ENCODE measurements at places on chromosomes 5 and 9. TPM values are rescaled to one million over a fixed set of nuclear protein-coding genes. Genes with fewer than 3 reads are reported as not detected.

The CARTPT gene
- total RNA-seq: not detected

The RNF183 gene
- total RNA-seq: not detected

The PCDHB13 gene
- 0.32 TPM for total RNA-seq

The HAPLN1 gene
- total RNA-seq: 0.43 TPM

The ESM1 gene
- under 0.01 TPM for total RNA-seq

The DHFR gene
- 29.8 TPM for total RNA-seq

The FOXD1 gene
- 6.1 TPM for total RNA-seq

The PKD2L2 gene
- not detected for total RNA-seq

The ACTBL2 gene
- 0.97 TPM for total RNA-seq

The SOX30 gene
- not detected for total RNA-seq

The IL33 gene
- total RNA-seq: 7.3 TPM

The SPINK5 gene
- under 0.01 TPM for total RNA-seq

The IL3 gene
- not detected for total RNA-seq

The LIFR gene
- 40.2 TPM for total RNA-seq

The NAIP gene
- 6.4 TPM for total RNA-seq

The CDKN2B-AS1 gene
- total RNA-seq: 9.5 TPM

The LCN9 gene
- not detected for total RNA-seq

The RNF180 gene
- total RNA-seq: 5.6 TPM

The BARHL1 gene
- total RNA-seq: not detected

The PPP1R2B gene
- total RNA-seq: under 0.01 TPM

The PCDHGA11 gene
- 11.0 TPM for total RNA-seq

The LRRC19 gene
- total RNA-seq: not detected

The CLK4 gene
- 26.3 TPM for total RNA-seq

The SOHLH1 gene
- not detected for total RNA-seq

The SLC35A4 gene
- 13.8 TPM for total RNA-seq

The TARS1 gene
- 293 TPM for total RNA-seq

The TRMO gene
- 14.5 TPM for total RNA-seq

The ALDOB gene
- not detected for total RNA-seq

The PTGS1 gene
- total RNA-seq: 10.4 TPM

The SWI5 gene
- total RNA-seq: 26.7 TPM

The SH3RF2 gene
- total RNA-seq: 2.2 TPM

The PCDHGA3 gene
- total RNA-seq: 3.2 TPM

The C9orf152 gene
- not detected for total RNA-seq

The SEMA6A gene
- total RNA-seq: 2.2 TPM

The NXNL2 gene
- total RNA-seq: 7.7 TPM

The CYLC2 gene
- not detected for total RNA-seq

The CD72 gene
- total RNA-seq: 0.86 TPM

The PPP2R2B gene
- total RNA-seq: 2.2 TPM

The ROPN1L gene
- 0.32 TPM for total RNA-seq

The GPR151 gene
- total RNA-seq: not detected

The NR5A1 gene
- total RNA-seq: not detected

The SURF6 gene
- total RNA-seq: 8.2 TPM

The SLC1A1 gene
- 17.7 TPM for total RNA-seq

The TAF11L5 gene
- total RNA-seq: not detected

The MSANTD3 gene
- 71.5 TPM for total RNA-seq

The LTC4S gene
- not detected for total RNA-seq

The TMEM215 gene
- total RNA-seq: not detected

The FAM153A gene
- total RNA-seq: not detected
